NCI-H1417 (cell line): ENCODE measurements at places on chromosomes 2 and 18.

DNA sequence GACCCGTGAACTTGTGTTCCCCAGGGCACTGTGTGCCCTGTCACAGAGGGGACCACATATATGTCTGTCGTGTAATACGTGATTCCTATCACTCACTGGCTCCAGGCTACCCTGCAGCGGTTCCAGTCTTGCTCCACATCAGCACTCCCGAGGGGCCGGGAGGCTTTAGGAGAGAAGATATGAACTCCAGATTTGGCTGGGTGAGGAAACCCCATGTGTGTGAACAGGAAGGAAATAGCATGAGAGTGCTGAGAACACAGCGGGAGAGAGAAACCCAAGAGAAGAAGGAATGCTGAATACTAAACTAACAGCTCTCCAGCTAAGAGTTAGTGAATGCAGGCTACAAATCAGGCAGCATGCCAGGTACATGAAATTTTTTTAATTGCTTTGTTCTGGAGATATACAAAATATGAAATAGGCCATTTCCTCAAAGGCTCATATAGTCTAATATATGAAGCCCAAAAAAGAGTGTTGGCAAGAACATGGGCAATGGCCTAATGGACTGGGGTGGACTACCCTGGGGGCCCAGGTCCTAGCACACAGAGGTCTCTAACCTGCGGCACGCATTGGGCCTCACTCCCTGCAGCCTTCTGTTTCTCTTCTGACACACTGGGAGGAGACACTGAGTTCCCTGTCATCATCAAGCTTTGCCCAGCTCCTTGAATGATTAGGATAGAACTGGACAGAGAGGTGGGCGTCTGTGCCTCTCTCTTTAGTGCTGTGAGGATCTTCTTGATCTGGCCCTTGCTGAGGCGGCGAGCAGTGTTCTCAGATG lies 372.8 kb upstream of the RAB6C start:
- no peak for DNase-seq

DNA sequence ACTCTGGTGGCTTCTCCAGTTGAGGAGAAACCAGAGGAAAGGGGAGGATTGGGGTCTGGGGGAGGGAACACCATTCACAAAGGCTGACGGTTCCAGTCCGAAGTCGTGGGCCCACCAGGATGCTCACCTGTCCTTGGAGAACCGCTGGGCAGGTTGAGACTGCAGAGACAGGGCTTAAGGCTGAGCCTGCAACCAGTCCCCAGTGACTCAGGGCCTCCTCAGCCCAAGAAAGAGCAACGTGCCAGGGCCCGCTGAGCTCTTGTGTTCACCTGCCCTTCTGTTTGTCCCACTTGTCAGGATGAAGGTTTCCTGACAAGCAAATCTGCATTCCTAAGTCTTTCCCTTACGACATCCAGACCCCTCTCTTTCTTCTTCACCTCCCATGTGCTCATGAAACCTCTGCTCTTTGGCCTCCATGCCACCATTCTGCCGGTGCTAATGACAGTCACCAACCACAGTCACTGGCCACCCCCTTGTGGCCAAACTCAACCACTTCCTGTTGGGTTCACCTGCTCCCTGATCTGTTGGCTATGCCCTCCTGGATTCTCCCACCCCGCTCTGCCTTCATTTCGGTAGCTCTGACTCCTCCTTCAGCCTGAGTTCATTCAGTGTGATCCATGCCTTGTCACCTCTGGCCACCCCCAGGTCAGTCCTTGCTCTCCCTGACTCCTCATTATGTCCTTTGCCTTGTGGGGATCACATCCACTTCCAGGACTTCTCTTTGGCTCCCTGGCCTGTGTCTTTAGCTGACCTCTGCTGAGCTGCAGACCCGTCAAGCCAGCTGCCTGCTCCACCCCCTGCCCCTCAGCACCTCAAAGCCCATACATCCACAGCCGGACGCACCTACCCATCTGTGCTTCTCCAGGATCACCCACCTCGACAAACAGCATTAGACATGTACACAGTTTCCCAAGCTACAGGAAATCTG lies 17.6 kb downstream of the EMX1 start:
- no peak for DNase-seq

- DNase-seq: no peak
Measured at GRCh38 chr18:4232656-4233055, 222.5 kb downstream of the DLGAP1 start.

- DNase-seq: no peak
Measured at GRCh38 chr2:64114063-64114911, 29.9 kb downstream of the PELI1 start.

DNA sequence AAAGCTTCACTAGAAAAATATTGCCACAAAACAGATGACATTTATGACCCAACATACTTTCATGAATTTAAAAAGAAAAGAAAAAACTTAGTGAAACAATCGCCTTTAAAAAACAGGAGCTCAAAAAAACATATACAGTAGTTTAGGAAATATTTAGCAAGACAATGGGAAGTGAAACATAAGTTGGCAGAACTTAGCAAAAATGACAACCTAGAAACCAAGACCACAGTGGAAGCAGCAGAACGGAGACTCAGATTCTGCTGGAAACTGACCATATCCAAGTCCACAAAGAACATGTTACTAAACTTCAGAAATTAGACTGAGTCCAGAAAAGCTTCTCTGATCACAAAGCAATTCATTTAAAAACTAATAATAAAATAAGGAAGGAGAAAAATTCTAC lies 41.8 kb upstream of the CTAGE1 start:
- DNase-seq: no peak

DNA sequence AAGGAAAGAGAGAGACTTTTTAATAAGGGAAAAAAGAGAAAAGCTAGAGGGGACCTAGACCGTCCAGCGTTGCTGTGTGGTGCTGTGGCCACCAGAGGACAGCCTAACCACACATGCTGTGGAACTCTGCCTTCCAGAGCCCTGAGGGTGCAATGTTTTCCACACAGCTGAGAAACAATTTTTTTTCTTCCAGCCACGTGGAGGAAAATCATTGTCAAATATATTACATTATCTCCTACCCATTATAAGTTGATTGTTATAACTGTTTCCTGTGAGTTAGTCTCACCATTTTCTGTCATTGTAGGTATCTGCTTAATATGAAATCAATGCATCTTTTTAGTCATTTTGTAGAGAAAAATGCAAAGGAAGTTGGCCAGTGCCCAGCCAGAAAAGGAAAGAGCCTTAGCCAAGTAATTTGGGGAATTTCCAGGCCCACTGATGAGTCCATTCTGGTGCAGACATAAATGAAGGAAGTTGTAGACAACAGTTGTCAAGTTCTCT lies 5.9 kb upstream of the MRPL19 start:
- DNase-seq: peak; percentile 72

- no peak for DNase-seq
Measured at GRCh38 chr18:77087393-77088141, 45.0 kb downstream of the MBP start.

DNA sequence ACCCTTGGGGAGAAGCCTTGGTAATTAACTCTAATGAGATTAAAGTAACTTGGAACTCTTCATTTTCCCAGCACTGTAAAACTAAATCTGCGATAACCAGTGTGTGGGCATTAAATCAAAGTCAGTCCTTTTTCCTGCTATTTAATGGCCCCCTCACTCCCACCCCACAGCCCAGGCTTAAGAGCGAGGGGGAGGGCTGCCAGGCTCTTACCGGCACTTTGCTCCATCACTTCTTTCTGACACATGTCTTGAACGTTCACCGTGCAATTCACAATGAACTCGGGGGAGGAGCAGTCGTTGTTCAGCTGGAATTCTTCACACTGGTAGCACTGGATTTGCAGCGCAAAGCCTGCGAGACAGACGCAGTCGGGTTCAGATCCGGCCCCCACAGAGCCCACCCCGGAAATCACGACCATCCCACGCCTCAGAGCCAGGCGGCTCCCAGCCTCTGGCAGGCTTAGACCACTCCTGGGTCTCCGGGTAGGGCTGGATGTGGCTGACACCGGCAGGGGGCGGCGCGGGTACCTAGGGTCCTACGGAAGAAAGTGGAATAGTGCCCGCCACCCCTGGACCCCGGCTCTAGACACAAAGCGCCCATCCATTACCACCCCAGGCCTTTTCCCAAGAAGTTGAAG lies 1.7 kb downstream of the LYPD1 start:
- peak; percentile 27 for DNase-seq

DNA sequence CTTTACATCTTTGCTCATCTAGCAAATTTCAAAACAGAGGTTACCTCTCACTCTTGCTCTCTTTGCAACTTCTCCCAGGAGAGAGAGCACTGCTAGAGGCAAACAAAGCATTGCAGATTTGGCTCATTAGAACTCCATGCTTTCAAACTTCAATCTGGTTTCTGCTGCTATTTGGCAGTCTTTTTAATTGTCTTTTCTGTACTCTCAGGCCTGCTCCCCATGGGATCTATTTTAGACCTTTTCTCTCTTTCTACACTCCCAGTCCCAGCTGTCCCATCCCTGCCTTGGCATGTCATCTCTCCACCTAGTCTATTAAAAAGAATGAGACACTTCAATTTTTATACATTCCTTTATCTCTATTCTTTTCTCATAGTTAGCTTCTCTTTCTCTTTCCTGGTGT lies 15.2 kb downstream of the KCNJ3 start:
- no peak for DNase-seq

DNA sequence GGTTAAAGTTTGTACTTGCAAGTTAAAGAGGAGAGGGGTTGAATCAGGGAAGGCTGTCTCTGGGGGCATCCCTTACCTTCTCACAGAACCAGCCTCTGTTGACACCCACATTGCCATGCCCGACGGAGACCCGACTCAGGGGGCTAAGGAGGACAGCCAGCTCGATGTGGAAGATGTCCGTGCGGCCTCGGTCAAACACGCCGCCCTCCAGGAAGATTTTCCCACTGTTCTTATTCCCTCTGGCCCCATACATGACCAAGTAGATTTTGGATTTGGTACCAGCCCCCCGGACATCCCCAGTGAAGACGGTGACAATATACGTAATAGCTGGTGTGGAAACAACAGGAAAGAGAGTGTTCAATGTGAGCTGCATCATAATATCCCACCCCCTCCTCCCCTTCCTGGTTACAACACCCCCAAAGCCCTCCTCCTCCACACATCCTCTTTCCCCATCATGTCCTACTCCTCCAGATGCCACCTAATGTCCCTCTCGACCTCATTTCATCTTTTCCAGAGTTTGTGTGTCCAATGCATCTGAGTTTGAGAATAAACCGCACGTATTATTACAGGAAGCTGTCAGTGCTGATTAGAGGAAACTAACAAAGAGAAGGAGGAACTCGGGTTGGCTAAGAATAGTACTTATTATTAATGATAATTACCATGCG lies 55.7 kb downstream of the LOXHD1 start:
- DNase-seq: peak; percentile 35

DNA sequence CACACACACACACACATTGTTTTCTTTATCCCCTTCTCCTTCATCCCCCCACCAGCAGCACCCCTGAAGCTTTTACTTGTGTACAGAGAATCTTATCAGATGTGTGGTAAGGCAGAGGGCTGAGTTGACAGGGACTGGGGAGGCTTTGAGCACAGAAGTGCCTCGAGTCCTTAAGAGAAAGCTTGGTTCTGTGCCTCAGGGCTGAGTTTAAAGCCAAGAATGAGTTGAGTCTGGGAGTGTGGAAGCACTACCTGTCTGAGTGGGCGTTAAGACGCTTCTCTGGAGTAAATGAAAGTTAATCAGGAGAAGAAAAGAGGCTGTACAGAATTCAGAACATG lies 2.7 kb downstream of the ID2 start:
- DNase-seq: no peak

DNA sequence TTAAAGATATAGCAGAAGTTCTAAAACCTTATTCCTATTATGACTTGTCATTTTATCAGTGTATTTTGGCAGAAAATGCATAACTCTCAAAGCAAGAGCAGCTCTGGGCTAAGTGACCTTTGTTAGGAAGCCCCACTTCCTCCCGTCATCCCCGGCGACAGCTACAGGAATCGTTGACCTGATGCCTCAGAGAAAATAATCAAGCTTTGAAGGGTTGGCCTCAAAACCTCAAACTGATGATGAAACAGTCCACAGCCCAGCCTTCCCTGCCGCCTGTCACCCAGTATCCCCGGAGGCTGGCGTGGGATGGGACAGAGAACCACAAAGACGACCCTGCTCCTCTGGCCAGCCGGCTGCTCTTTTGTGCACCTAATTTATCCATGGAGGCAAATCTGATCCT lies 65.3 kb downstream of the KCNF1 start:
- DNase-seq: no peak

GRCh38 chr2:96113367-96113677 lies 3.0 kb downstream of the ADRA2B start:
- no peak for DNase-seq

- no peak for DNase-seq
Measured at GRCh38 chr2:23475036-23475435, 90.1 kb downstream of the KLHL29 start.

- DNase-seq: no peak
Measured at GRCh38 chr2:164015328-164016123, 279.7 kb upstream of the FIGN start.

DNA sequence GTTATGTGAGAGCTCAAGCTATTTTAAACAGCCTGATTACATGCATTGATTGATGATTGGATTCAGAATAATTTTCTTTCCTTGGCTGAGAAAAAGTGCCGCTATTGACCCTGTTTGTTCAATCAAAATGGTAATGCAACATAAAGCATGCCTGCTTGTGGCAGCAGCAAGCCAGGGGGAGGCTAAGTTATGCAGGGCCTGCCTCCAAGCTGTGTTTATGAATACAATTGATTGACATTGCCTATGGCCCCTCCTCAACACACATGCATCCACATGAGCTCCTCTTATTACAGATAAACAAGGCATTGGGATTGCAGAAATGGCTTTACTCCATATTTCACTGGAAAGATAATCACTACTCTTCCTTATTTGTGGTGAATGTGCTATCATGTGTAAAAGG lies 395.6 kb downstream of the TDRD15 start:
- no peak for DNase-seq
